PC-9 (cell line): ENCODE measurements at places on chromosomes 16 and 17.

DNA sequence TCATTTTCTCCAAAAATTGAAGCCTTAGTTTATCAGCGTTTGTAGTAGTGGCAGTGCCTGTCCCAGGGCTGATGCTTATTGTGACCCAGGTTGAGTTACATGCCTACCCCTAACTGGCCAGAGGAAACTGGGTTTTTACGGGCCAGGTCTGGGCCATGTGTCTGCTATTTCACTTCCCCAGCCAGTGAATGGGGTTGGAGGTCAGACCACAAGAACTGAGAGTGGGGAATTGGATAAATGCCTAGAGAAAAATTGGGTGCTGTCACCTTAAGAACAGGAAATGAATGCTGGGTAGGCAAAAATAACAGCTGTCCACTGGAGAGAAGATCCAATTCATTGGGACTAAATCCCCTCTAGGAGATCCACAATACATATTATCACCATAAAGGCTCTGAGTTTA, 5.2 kb downstream of the ADPRM start:
- DNase-seq = no peak

DNA sequence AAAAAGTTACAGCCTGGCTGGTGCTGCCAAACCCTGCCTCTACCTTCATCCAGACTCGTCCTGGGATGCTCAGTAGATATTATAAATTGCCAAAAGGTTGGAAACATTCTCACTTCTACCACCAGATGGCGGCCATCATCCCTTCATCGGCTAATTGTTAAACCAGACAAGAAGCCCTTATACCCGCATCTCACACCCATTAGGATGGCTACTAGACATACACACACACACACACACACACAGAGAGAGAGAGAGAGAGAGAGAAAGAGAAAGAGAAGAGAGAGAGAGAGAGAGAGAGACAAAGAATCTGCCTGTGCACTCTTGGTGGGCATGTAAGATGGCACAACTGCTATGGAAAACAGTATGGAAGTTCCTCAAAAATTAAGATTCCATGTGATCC, 15.0 kb upstream of the SCIMP start:
- peak; percentile 59 for DNase-seq

DNA sequence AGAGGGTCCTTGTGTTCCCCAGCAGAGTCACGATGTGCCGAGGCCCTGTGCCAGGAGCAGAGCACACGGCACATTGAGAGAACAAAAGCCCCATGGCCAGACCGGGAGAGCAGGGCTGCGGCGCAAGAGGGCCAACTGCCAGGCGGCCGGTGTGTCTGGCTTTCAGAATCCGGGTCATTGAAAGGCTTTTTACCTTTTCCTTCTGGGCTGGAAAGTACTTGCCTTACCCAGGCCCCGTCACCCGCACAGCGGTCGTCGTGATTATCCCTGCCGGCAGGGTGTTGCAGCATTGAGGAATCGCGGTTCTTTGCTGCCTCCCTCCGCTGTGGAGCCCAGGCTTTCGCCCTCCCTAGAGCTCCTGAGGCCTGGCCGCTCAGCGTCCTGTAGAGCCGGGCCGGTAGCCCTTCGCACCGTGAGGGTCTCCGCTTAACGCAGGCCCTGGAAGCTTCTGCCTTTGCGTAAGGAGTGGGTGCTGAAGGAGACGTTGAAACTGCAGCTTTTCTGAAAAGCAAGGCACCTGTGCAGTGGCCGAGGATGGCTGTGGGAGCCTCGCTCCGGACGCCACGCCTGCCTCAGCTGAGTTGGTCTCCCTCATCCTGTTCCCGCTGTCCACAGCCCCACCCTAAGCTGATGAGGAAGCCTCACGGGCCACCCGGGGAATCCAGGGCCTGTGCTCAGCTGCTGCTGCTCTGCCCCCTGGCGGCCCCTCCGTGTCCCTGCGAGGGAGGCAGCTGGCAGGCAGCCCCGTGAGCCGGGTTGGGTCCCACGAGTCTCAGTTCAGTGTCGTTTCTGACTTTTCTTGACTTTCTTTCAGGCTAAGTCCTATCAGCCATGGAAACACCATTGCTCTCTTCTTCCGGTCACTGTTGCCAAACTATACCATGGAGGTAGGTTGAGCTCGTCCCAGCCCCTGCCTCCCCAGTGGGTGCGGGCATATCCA, 8.6 kb upstream of the MC1R start:
- peak; percentile 76 for DNase-seq

GRCh38 chr16:82936941-82937551, 310.3 kb downstream of the CDH13 start:
- no peak for DNase-seq

- no peak for DNase-seq
These were observed 271.6 kb upstream of the TNRC6C start for GRCh38 chr17:77686903-77687302.

DNA sequence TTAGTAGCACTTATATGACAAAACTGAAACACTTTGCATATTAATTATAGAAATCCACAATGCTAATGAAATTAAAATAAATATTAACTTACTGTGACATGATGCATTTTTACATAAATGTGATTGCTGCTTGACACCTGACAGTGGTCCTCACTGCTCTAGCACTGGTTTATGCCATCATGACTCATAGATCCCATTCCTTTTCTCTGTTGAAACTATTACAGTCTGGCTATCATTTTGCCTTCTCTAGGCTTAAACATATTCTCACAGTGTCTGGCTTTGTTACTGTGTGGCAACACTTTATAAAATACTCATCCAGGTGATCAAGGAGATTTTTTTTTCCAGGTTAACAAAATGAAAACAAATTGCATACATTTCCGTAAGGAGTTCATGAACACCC, 108.0 kb downstream of the MRTFB start:
- DNase-seq = peak; percentile 38

- no peak for DNase-seq
These were observed 19.9 kb upstream of the RAB11FIP4 start for GRCh38 chr17:31371511-31372097.

- DNase-seq = peak; percentile 45
These were observed 2.4 kb upstream of the COX6A2 start for GRCh38 chr16:31430380-31431052.

GRCh38 chr16:2884041-2884451, 1.0 kb downstream of the FLYWCH2 start:
- no peak for DNase-seq

DNA sequence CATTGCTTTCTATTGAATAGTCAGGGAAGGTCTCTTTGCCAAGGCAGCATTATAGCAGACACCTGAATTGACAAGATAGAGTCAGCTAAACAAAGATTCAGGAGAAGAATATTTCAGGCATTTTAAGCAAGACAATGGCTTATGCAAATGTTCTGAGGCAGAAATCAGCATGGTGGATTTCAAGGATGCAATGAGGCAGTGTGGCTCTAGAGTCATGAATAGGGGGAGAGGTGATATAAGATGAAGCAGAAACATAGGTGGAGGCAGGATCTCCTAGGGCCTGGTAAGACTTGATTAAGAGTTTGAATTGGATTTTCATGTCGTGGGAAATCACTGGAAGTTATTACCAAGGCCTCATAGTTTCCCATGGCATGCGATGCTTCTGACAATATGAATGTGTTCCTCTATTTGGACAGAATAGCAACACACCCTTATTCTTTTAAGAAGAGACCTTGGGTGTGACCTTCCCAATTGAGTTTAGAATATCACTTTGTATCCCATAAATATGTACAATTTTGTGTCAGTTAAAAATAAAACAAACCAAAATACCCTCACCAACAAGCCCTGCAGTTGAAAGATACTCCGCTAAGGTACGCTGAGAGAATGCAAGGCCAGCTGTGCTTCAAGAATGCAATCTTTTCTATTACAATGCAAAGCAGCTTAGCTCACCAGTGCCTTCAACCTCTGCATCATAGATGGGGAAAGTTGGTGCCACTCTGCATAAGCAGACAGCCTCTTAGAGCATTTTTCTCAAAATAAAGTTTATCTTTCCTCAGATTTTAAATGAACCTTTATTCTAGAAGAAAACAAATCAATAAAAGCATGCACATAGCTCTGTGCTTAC, 139.6 kb upstream of the SALL1 start:
- no peak for DNase-seq

DNA sequence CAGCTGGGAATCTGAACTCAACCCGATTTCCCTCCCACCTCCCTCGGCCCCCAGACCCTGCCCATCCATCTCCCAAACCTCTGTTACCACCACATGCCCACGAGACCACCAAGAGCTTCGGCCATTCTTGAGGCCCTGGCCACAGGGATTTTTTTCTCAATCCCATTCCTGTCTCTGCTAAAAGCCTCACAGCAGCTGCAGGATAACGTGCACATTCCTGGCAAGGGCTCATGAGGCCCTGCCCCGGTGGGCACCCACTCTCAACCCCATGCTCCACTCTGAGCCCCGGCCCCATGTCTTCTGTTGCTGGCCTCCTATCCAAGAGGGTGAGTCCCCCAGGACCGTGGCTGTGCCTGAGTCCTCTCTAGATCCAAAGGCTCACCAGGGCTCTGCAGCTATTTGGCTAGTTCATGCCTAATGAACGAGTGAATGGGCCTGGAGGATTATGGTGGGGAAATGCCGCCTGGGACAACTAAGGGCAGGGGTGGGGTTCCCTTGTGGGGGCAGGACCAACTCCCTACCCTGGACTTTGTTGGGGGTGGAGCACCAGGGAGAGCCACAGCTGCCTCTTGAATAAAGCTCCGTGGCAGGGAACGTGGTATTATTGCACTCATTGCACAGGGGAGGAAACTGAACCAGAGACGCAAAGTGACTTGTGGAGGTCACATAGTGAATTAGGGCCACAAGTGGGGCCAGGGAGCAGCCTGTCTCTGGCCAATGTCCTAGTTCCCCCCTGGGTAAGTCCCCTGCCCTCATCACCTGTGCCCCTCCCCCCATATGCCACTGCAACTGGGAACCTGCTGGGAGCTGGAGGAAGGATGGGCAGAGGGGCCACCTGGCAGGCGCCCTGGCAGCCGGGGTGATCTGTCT, 113.8 kb upstream of the SMURF2 start:
- no peak for DNase-seq

GRCh38 chr17:31058976-31059375, 35.8 kb upstream of the NF1 start:
- DNase-seq = no peak

GRCh38 chr17:82587234-82588086, 60.8 kb downstream of the WDR45B start:
- no peak for DNase-seq

DNA sequence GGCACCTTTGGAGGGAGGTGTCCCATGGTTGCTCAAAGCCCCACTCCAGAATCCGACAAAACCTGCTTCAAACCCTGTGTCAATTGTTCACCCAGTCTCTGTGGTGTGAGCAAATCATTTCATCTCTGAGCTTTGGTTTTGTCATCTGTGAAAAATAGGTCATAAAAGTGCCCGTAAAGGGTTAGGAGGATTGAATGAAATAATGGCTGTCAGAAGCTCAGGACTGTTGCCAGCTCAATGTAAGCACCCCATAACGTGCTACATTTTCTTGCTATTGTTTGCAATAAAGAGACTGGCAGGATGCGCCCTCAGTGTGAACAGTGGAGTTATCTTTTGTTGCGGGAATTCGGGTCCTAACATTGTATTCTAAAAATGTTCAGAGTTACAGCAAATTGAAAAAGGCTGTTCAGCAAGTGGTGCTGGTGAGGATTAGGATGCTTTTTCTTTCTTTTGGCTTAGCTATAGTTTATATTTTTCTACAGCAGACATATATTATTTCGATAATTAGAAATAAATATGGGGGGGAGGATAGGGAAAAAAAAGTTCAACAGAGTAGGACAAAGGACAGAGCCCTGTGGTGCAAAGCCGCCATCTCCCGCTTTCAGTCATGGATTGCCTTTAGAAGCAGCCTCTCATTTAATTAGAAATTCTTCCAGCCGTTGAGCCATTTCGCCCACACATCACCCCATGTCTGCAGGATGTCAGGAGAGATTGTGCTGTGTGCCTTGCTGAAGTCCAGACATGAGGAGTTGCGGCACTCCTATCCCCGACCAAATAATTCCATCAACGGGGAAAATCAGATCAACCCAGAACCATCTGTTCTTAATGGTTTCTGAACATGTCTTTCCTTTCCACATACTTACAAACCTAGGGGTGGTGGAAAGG, 20.9 kb upstream of the PYY start:
- DNase-seq = no peak

DNA sequence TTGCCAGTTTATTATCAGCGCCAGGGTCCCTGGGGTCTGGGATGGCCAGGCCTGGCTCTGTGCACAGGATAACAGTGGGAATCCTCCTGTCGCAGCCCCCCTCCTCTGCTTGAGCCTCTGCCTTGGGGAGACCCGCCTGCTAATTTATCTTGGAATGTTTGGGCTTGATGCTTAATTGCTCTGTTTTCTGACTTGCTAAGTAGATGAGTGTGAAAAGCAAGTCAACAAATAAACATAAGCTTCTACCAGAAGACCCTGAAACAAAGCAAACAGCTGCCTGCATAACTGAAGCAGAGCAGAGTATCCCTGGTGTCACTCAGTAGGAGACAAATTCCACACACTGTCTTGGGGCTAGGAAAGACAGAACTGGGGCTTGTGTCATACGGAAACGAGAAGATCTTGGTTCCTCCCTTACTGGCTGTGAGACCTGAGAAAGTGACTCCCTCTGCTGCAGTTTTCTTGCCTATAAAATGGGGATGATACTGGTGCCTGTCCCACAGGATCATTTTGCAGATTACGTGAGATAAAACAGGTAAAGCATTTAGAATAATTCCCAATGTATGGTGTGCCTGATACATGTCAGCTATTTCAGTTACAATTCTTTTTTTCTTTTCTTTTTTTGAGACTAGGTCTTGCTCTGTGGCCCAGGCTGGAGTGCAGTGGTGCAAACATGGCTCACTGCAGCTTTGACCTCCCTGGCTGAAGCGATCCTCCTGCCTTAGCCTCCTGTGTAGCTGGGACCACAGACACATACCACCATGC, 44.8 kb upstream of the IRX3 start:
- no peak for DNase-seq
